Chondrocyte (in vitro differentiated cells): ENCODE measurements at places on chromosomes 11 and 22.

DNA sequence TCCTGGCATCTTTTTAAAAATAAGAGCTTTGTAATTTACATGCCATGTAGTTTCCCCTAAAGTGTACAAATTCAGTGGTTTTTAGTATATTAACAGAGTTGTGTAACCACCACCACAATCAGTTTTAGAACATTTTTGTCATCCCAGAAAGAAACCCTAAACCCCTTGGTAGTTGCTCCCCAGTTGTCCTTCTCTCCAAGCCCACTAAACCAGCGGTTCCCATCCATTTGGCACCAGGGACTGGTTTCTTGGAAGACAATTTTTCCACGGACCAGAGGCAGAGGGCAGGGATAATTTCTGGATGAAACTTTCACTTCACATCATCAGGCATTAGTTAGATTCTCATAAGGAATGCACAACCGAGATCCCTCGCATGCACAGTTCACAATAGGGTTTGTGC is 22.6 kb downstream of the CABIN1 start:
- DNase-seq: no peak

DNA sequence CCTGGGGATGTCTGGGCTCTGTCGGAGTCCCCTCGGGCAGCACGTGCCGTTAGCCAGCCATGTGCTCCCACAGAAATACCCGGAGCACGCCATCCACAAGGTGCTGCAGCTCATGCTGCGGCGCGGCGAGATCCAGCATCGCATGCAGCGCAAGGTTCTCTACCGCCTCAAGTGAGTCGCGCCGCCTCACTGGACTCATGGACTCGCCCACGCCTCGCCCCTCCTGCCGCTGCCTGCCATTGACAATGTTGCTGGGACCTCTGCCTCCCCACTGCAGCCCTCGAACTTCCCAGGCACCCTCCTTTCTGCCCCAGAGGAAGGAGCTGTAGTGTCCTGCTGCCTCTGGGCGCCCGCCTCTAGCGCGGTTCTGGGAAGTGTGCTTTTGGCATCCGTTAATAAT is 24.1 kb downstream of the MCM5 start:
- no peak for DNase-seq

- no peak for DNase-seq
Observed at GRCh38 chr11:94533206-94533605, 10.5 kb upstream of the FUT4 start.

DNA sequence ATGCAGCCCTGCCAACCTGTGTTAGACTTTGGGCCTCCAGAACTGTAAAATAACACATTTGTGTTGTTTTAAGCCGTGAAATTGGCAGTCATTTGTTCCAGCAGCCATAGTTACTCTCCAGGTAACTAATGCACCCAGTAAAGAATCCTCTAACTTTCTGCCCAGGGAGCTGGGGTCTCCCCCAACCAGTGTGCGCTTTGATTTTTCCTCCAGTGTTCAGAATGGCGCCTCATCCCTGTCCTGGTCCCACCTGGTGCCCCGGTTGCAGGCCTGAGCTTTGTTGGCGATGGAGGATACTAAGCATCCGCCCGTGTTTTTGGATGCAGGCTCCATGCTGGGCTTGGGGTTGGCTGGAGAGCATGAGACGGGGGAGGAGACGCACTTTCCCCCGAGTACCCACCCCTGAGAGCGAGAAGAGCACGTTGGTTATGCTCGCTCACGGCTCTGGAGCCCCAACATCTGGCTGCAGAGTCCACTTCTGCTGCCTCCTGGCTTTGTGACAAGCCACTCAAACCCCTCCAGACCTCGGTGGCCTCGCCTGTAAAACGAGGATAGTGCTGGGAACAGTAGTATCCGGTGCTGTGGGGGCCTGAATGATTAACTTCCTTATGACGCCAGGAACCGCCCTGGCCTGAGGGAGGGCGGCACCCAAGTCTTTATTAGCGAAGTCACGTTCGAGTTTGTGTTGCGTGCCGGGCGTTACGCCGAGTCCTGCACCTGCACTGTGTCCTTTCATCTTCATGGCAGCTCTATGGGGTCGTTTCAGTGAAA is 25.8 kb downstream of the MRGPRD start:
- DNase-seq: no peak
